ENCODE measurements at places on chromosomes 12 and 14.

GRCh38 chr14:68250927-68251768, 431.6 kb downstream of the RAD51B start:
- no peak for DNase-seq

GRCh38 chr12:10759657-10760056, 36.5 kb upstream of the YBX3 start:
- DNase-seq, result no peak

GRCh38 chr12:20213723-20214625, 154.4 kb upstream of the PDE3A start:
- no peak for DNase-seq

DNA sequence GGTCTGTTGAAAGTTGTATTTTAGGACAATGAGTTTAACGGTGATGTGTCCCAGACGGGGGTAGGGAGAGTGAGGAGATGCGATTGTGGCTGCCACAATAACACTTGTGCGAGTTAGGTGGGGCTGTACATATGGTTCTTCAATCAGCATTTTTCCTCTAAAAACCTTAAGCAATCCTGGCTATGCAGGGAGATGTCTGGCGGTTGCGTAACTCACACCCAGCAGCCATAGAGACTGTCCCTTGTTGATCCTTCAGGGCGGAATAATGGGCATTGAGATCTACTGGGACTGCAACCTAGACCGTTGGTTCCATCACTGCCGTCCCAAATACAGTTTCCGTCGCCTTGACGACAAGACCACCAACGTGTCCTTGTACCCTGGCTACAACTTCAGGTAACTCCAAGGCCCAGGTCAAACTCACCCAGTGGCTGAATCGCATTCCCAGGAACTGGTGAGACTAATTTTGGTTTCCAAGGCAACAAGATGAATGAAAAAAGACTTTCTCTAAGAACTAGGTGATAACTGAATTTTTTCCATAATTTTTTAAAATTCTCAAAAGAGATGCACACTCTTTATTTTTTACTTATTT, 34.6 kb downstream of the P2RX7 start:
- no peak for DNase-seq

DNA sequence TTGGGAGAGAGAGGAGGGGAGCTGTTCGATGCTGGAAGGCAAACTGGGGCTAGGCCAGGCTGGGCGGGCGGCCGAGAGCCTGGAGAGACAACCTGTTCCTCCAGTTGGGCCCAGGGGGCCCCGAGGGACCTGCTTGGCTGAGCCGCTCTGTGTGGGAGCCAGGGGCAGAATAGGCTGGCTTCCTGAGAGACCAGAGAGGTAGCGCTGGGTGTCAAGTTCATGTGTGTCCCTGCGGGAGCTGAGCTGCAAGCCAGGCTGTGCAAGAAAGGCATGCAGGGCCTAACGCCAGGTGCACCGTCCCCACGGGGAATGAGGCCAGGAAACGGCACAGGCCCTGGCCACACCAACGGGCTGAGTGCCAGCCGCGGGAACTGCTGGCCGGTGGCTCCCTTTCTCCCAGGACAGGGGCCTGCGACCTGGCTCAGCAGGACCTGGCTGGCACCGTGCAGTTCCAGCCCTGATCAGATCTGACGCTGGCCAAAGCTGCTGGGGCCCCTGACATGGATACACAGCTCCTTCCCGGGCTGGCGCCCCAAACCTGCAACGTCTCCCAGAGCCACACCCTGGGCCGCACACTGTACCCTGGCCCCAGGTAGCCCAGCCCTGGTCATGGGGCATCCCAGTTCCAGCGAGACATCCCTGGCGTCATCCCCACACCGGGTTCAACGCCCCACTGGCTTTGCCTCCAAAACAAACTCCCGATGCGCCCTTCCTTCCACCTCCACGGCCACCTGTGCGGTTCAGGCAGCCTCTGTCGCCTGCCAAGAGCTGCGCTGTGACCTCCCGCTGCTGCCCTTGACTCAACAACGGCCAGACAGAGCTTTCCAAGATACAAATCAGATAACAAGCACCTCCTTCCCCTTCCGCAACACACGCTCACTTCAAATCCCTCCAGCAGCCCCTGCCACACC, 65.0 kb downstream of the RFLNA start:
- DNase-seq, result no peak

DNA sequence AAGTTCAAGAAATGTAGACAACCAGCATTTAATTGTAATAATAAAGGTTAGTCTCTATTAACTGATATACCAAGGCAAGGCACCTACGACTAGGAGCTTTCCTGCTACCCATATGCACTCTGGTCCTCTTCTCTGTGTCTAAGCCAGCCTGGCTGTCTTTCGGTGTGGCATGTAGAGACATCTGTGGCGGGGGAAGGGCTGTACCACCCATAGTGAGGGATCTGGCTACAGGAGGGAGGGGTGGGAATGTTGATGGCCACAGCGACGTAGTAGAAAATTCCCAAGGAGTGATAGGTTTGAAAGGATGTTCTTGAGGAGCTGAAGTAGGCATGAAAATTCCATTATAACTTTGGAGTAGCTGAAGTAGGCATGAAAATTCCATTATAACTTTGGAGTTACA, 344.2 kb downstream of the ATP23 start:
- DNase-seq, result no peak

GRCh38 chr12:49505672-49506071, 33.2 kb upstream of the KCNH3 start:
- no peak for DNase-seq

DNA sequence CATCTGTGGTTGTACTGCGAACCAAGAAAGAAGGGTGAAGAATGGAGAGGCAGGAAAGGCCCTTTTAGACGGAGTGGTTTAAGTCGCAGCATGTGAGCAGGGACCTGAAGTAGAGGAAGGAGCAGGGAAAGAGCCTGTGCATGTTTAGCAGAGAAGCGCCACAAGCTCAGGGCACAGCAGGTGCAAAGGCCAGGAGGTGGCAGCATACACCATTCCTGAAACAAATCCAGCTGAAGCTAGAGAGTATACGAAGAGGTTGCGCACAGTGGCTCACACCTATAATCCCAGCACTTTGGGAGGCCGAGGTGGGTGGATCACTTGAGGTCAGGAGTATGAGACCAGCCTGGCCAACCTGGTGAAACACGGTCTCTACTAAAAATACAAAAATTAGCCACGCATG, 49.9 kb downstream of the HELB start:
- no peak for DNase-seq

DNA sequence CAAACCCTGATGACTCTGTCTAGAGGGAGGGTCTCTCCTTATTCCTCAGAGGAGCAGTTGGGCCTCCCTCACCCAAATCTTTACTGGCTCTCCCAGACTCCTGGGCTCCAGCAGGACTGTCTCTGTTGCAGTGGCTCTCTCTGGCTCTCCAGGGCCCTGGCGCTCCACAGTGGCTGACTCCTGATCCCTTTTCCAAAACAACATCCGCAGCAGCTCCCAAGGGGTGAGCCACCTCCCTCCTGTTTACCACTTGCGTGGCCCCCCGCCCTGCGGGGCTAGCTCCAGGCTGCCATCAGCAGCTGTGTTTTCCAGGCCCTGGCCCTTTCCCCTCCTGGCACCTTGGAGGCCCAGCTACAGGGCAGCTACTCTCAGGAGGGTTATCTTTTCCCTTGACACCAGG, 123.5 kb downstream of the CALM1 start:
- no peak for DNase-seq

GRCh38 chr12:48084066-48084465, 21.8 kb downstream of the SENP1 start:
- no peak for DNase-seq

DNA sequence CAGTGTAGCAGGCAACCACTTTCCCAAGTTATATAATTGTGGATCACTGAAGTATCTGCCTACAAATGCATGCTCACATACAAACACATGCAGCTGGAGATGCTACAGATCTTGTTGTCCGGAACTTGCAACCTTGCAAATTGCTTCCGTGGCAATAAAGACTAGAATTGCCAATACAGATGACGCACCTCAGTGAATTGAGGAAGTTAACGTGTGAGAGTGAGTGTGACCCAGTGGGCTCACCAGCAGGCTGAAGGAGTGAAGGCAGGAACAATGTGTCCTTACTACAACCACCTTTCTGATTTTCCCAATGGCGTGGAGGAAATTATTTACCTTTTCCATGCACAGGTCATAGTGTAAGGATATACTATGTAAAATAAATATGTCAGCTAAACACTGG, 89.4 kb upstream of the GRIP1 start:
- no peak for DNase-seq

DNA sequence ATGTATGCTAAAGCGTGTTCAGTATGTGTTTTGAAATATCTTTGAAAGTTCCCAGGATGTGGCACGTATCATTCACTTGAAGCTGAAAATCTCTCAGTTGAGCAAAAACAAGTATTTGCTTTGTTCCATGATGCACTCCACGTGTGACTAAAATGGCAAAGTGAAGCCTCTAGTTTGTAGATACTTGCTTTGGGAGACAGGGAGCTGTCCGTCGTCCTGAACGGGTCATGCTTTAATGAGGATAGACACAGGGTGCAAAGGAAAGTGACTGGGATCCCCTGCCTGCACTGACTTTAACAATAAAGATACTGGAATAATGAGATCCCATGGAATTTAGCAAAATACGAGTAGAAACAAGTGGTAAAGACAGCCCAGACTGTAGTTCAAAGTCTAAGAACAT, 991.4 kb downstream of the NRXN3 start:
- DNase-seq, result no peak

DNA sequence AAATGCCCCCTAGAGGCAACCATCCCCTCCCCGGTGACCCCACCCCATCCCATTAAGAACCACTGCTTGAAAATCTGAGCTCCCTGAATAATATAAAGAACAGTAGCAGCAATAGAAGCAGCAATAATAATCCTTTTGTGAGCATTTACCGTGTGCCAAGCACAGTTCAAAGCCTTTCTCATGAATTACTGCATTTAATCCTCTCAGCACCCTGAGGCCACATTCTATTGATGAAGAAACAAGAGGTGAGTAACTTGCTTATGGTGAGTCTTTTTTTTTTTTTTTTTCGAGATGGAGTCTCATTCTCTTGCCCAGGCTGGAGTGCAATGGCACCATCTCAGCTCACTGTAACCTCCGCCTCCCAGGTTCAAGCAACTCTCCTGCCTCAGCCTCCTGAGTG, 65.0 kb downstream of the KCNK10 start:
- DNase-seq, result no peak

DNA sequence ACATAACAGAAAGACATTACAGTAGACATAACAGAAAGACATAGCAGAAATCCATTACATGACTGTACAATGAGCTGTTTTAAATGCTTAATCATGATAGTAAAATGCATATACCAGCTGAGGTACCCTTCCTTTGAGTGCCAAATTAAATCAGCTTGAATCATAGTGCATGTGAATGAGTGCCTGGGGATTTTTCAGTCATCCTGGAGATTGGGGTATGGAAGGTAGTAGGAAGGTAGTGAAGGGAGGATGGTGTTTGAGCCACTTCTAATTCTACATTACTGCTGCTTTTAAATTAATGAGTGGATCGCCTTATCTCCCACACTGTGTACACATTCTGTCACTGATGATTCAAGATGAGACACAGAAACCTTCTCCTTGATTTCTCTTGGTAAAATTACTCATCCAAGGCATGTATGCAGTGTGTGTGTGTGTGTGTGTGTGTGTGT, 534.2 kb downstream of the LRFN5 start:
- no peak for DNase-seq

DNA sequence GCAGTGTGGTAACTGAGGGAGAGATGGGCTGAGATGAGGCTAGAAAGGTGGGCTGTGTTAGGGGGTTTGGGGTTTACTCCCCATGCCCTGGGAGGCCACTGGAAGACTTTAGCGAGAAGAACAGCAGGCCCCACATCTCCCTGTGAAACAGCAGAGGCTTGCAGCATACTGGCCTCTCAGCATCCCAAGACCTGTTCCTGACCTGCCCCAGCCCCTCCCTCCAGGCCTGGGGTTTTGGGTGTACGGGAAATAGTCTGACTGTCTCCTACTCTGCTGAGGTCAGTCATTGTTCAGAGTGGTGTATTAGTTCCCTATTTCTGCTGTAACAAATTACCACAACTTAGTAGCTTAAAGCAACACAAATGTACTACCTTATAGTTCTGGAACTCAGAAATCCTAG, 103.5 kb upstream of the HIF1A start:
- DNase-seq, result no peak

DNA sequence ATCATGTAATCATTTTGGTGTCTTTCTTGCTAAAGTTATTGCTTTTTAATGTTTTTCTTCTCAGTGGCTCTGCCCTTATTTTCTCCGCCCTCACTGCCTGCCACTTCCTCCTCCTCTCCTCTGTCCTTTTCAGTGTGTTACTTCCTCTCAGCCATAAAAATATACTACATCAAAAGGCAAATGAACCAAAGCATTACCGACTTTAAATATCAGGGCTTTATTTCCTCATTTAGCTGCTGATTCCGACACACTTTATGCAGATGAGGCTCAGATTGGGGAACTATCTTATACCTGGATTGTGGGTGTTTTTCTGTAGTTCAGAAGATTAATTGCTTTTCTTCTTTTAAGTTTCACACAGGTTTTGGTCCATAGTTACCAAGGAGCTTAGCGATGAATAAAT, 118.1 kb downstream of the CMAS start:
- DNase-seq, result no peak

DNA sequence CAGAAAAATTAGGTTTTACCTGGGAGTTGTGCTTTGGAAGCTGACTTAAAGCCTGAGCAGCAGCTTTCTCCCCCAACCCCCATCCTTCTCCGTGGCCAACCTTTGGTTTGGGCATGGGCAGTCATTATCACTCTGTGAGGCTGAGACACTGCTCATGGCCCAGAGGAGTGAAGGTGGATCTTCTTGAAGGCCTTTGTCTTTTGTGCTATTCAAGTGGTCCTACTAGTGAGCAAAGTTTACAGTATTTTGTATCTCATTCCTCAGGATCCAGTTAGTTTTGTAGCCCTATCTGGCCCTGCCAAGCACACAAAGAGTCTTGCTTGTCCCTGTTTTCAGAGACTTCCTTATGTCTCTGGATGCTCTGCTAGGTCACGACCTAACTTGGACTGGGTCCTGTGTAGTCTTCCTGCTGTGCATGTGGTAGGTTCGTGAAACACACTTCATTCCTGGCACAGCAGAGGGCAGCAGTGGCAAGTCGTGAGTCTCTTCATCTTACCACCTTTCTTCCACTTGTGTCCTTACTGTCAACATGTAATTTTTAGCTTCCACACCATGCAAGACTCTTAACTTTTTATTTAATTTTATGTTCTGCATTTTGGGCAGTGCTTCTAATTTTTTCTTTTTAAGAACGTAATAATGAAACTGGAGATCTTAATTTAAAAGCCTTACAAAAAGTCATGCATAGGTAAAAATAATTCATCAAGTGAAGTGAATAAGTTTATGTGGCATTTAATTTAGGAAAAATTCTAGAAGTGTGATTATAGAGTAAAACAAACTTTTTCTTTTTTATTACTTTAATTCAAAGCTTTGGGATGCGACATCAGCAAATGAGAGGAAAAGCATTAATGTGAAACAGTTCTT, 53.7 kb downstream of the APAF1 start:
- DNase-seq, result peak; percentile 48

- no peak for DNase-seq
Measured at GRCh38 chr12:49138587-49138986, 7.4 kb upstream of the TUBA1B start.

DNA sequence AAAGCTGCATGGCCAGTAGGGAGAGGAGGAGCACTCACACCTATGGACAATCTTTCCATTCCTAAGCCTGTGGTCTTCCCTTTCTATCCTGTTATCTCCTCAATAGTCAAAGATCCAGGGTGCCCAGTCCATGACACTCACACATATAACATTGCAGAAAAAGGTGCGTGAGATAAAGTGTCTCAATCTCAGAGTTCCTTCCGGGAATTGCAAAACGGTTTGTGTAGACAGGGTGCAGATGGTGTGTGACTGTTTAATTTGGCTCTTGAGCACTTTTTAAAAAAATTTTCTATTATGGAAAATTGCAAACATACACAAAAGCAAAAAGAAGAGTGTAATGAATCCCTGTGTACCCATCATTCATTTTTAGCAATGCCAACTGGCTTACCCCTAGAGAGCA, 1493.6 kb downstream of the AACS start:
- no peak for DNase-seq

Measured in GM13976 (cell line).